Left ventricle myocardium superior (tissue), 1 donor: ENCODE measurements at places on chromosomes 4 and X. TPM values are rescaled to one million over a fixed set of nuclear protein-coding genes. Genes with fewer than 3 reads are reported as not detected.

The GBA3 gene
- not detected for total RNA-seq

The UGT2B17 gene
- total RNA-seq = not detected

The PDZD4 gene
- 2.6 TPM for total RNA-seq

The OPHN1 gene
- total RNA-seq = 3.8 TPM

The LIMCH1 gene
- 232 TPM for total RNA-seq

The C4orf17 gene
- total RNA-seq = not detected
